IPS DF 6.9 (cell line): ENCODE measurements at places on chromosomes 1 and 21.

GRCh38 chr1:153387001-153387400 lies 3.9 kb downstream of the S100A8 start:
- no peak for DNase-seq
- H3K4me3 ChIP-seq, result no peak overlapping the region
- H3K4me1 ChIP-seq, result no peaks in the 10 kb centered on the region
- H3K27me3 ChIP-seq, result no peaks in the 10 kb centered on the region

- no peaks in the 10 kb centered on the region for H3K27me3 ChIP-seq
- H3K4me3 ChIP-seq, result no peak overlapping the region
- DNase-seq, result no peak
- no peaks in the 10 kb centered on the region for H3K36me3 ChIP-seq
Measured at GRCh38 chr1:107116306-107116790, 24.5 kb upstream of the NTNG1 start.

- H3K4me3 ChIP-seq, result no peak overlapping the region
- no peak overlapping the region for H3K27ac ChIP-seq
Measured at GRCh38 chr1:20052386-20052785, 17.6 kb upstream of the PLA2G5 start.

- H3K27ac ChIP-seq, result no peak overlapping the region
- no peak overlapping the region for H3K4me3 ChIP-seq
- H3K4me1 ChIP-seq, result no peaks in the 10 kb centered on the region
- no peaks in the 10 kb centered on the region for H3K27me3 ChIP-seq
- H3K36me3 ChIP-seq, result peaks cover 10% of the 10 kb centered on the region; the same call in 1 of the 2 replicates
Measured at GRCh38 chr1:16250524-16251251, 13.7 kb upstream of the CPLANE2 start.

DNA sequence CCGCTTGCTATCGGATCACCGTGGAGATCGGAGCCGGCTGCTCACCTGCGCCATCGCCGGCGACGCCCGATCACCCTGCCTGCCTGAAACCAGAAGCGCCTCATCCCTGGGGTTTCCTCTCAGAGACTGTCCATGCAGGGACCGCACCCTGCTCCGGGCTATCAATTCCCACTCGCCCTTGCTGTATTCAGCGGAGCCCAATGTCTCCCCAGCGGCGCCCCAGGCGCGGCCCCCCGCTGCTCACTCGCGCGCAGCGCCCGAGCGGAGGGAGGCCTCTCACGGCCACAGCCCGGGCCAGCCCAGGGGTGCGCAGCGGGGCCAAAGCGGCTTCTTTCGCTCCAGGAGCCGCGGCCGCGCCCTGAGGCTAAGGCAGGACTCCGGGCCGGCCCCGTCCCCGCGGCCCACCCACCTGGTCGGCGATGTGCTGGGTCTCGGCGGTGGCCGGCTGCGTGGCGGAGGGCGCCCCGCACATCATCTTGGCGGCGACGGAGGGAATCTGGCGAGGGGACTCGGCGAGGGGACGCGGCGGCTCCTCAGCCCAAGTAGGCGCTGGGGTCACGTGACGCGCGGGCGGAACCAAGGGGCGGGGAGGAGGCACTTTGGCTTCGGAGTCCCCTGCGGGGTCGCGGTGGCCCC lies at the start of gene CSTB:
TSS of gene CSTB (minus strand) at position 514 of the 636 bp plus-strand sequence. CDS start at position 475, 39 bp downstream.
- H3K36me3 ChIP-seq, result peaks cover 11% of the 10 kb centered on the region
- peaks cover 4% of the 10 kb centered on the region for H3K4me1 ChIP-seq
- H3K4me3 ChIP-seq, result peak within 1 kb of the TSS; percentile 94
- H3K27ac ChIP-seq, result no peak within 1 kb of the TSS
- no peak for DNase-seq
- H3K27me3 ChIP-seq, result no peaks in the 10 kb centered on the region

- H3K4me3 ChIP-seq, result no peak overlapping the region
- no peak overlapping the region for H3K27ac ChIP-seq
- H3K36me3 ChIP-seq, result no peaks in the 10 kb centered on the region
- no peaks in the 10 kb centered on the region for H3K27me3 ChIP-seq
Measured at GRCh38 chr1:27314169-27314568, 7.8 kb upstream of the TMEM222 start.

GRCh38 chr1:234313171-234313570 lies 60.1 kb upstream of the COA6 start:
- H3K27me3 ChIP-seq, result no peaks in the 10 kb centered on the region
- H3K4me1 ChIP-seq, result peaks cover 5% of the 10 kb centered on the region
- H3K36me3 ChIP-seq, result no peaks in the 10 kb centered on the region
- H3K27ac ChIP-seq, result no peak overlapping the region

DNA sequence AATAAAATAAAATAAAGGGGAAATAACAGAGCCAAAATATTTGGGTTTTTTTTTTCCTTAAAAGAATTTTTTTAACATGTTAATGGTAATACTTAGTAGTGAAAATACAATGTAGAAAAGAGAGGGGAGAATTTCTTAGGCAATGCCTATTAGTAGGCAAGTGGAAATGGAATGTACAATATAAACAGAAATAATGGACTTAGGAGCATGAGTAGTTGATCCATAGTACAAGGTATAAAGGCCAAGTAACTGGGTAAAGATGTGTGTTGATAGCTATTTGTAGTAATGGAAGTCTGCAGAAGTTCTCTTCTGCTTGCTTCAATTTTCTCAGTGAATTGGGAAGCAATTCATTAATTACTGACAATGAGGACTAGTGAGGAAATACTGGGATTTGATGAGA lies 34.4 kb downstream of the TESK2 start:
- 0 out of 2 replicates have a peak, but pooled peaks cover 1% of the 10 kb centered on the region for H3K4me1 ChIP-seq
- no peaks in the 10 kb centered on the region for H3K27me3 ChIP-seq
- no peak overlapping the region for H3K27ac ChIP-seq
- H3K36me3 ChIP-seq, result no peaks in the 10 kb centered on the region
- H3K4me3 ChIP-seq, result no peak overlapping the region
